ENCODE measurements at places on chromosomes 6 and 20. TPM values are rescaled to one million over a fixed set of nuclear protein-coding genes. Genes with fewer than 3 reads are reported as not detected.

GRCh38 chr6:159059885-159060506 is 15.2 kb upstream of the TAGAP start:
- DNase-seq, result no peak

- no peak for DNase-seq
Observed at GRCh38 chr20:63703976-63704748, 3.6 kb downstream of the ARFRP1 start.

GRCh38 chr6:17138033-17138432 is 36.2 kb downstream of the STMND1 start:
- DNase-seq, result no peak

- DNase-seq, result no peak
Observed at GRCh38 chr20:61963149-61963548, 102.5 kb downstream of the TAF4 start.

DNA sequence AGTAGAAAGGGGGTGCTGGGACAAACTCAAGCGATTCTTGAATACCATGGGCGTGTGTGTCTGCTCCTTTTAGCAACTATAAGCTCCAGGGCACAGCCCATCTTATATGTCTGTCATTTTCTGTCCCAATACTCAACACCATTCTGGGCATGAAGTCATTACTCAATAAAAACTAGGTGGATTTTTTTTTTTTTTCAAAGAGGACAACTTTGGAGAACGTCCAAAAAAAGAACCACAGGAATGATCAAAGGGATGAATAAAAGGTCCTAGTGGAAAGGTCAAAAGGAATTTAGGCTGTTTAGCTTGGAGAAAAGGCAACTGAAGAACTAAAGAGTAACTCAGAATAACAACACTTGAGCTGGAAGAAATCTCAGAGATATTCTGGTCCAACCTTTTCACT is 24.4 kb downstream of the UQCC1 start:
- no peak for DNase-seq

GRCh38 chr6:5181510-5182317 is 79.0 kb downstream of the LYRM4 start:
- DNase-seq, result no peak

DNA sequence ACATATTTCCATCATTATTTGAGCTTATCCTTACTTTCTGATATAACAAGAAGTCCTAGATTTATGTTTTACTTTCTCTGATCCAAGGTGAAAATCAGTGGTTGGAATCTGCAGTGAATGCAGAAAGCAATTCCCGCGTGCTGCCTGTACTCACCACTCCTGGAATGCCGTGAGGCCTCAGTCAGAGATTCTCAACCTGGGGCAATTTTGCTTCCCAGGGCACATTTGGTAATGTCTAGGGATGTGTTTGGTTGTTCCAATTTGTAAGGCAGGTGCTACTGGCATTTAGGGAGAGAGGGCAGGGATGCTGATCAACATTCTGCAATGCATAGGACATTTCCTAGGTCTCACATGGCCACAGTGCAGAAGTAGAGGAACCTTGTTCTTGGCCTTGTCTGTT is 23.9 kb downstream of the CST4 start:
- no peak for DNase-seq

GRCh38 chr6:5681480-5681879 is 325.2 kb downstream of the NRN1 start:
- DNase-seq, result no peak

DNA sequence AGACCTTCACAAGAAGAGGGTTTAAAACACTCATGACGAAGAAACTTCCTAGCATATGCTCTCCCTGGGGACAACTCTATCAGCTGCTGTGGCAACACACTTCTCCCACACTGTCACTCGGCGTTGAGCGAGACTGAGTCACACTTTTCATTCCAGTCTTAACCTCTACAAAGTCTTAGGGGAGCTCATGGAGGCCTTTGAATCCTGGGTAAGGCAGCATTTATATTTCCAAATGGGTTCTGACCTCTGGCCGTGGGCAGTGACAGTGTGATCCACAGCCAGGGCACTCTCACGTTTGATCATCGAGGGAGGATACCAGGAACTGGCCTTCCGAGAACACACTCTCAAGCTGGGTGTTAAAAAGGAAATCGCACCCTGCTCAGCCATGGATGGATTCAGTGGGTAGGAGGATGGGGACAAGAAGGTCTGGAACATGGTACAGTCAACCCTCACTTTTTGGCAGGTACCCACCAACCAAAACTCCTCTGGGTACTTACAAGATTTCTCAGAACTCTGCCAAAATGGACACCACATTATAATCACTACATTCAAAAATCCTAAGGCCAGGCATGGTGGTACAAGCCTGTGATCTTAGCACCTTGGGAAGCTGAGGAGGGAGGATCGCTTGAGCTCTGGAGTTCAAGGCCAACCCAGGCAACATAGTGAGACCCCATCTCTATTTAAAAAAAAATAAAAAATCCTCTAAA is 19.6 kb downstream of the RRBP1 start:
- DNase-seq, result no peak

DNA sequence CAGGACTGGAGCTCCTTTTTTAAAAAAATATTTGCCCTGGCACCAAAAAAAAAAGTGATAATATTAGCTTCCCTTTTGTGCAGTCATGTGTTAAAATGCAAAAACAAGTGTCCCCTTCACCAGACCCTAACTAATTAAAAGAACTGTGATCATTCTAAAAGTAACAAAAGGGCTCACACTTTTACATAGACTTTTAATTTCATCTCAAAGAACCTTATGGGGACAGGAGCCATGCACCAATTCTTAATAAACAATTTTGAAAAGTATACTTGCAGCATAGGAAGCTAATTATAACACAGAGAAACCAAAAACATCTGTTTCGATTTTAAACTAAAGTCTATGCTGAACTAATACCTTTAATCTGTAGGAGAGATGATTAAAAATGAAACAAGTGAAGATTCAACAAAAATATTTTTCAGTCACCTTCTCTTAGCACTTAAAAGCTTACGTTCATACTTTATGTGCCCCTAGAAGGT is 17.3 kb downstream of the STX7 start:
- no peak for DNase-seq

GRCh38 chr6:52760105-52760765 is 3.0 kb downstream of the GSTA2 start:
- DNase-seq, result no peak

DNA sequence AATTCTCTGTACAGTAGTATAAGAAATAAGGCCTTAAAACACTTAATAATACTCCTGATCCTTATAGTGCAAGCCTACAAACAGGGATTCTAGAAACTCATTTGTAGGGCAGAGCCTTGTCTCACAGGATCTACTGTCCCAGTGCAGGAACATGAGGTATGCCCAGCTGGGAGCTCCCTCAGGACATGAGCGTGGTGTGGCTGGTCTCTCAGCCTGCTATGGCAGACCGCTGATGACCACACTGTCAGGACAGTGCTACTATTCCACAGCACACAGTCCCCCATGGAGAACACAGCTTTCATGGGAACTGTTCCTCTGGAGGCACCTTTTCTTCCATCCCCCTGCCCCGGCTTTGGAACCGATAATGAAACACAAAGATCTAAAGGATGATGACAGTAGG is 53.0 kb downstream of the SERAC1 start:
- no peak for DNase-seq

DNA sequence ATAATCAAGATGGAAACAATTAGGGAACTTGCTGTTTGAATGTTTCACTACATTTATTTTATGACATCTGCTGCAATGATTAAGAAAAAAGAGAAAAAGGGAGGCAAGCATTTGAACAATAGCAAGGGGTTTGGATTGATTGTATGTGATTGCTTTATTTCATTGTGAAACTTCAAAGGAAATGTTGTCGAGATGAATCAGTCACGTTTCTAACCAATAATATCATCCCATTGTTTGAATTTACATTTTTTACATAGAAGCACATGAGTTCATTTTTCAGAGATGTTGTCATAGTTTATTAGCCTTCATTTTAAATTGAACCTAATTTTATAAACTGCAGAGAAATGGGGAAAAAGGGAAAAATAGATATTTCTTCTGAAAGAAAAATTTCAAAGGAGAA is 572.0 kb downstream of the KIF16B start:
- no peak for DNase-seq

DNA sequence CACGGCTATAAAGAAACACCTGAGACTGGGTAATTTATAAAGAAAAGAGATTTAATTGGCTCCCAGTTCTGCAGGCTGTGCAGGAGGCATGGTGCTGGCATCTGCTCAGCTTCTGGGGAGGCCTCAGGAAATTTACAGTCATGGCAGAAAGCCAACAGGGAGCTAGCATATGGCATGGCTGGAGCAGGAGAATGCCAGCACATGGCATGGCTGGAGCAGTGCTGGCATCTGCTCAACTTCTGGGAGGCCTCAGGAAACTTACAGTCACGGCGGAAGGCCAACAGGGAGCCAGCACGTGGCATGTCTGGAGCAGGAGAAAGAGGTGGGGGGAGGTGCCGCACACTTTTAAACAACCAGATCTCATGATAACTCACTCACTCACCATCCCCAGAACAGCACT is 32.5 kb upstream of the DACT2 start:
- DNase-seq, result no peak

- DNase-seq, result no peak
Observed at GRCh38 chr6:127058027-127058426, 60.4 kb upstream of the RSPO3 start.

DNA sequence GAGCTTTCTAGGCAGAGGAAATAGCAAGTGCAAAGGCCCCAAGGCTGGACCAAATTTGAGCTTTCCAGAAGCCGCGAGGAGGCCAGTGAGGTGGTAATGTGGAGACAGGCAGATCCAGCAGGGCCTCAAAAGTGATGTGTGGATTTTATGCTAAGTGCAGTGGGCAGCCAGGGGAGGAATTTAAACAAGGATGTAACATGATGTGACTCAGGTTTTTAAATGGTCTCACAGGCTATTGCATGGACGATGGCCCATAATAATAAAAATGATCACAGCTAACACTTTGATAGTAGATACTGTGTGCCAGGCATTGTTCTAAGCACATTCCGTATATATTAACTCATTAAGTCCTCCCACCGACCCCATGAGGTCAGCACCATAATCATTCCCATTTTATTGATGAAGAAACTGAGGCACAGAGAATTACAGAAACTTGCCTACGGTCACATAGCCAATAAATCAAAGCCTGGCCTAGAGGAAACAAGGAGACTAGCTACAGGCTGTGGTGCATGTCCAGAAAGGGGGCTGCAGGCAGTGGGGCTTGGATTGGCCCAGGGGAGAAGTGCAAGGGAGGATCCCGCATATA is 18.0 kb upstream of the PREX1 start:
- no peak for DNase-seq

DNA sequence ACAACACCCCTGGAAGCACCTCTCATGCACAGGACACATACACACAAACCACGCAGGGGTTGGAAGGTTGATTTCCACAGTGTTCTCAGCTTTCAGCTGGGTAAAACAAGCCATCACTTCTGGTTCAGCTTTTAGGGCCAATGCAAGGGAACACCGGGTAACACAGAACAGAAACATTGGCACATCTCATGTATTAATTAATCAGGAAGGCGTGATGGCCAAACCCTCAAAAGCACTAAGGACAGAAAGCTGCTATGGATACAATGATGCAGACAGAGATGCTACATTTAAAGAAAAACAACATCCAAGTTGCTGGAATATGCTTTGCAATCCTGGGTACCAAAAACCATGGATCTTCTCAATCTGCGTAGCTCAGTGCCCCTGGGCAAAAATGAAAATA is 104.3 kb upstream of the BEND6 start:
- no peak for DNase-seq

GRCh38 chr6:41342241-41342640 is 6.8 kb downstream of the NCR2 start:
- no peak for DNase-seq

HLA-DPA1 gene
- 1.8 TPM for total RNA-seq

FYN gene
- 227 TPM for total RNA-seq

TCP11 gene
- total RNA-seq, result not detected

RIPOR2 gene
- 2.9 TPM for total RNA-seq

SLC25A27 gene
- total RNA-seq, result 8.4 TPM

MYT1 gene
- 4.3 TPM for total RNA-seq

EZR gene
- 88.2 TPM for total RNA-seq

EPB41L1 gene
- total RNA-seq, result 30.6 TPM

PRL gene
- total RNA-seq, result not detected

SLC17A1 gene
- not detected for total RNA-seq

NCOA6 gene
- 76.0 TPM for total RNA-seq
